Ovary (tissue), 10 donors: ENCODE measurements at places on chromosomes 4 and X. TPM values are rescaled to one million over a fixed set of nuclear protein-coding genes. Genes with fewer than 3 reads are reported as not detected.

The XAGE2 gene
- not detected for polyA plus RNA-seq

The REELD1 gene
- polyA plus RNA-seq: not detected

The TMSB15B gene
- polyA plus RNA-seq: 5.5 TPM

The GDPD2 gene
- polyA plus RNA-seq: not detected

The ZNF81 gene
- polyA plus RNA-seq: 3.6 TPM

The RPL9 gene
- polyA plus RNA-seq: 5,793 TPM

The GABRG1 gene
- polyA plus RNA-seq: 0.53 TPM

The ZNF711 gene
- 7.8 TPM for polyA plus RNA-seq

The DCAF4L1 gene
- 0.07 TPM for polyA plus RNA-seq

The CLTRN gene
- 1.7 TPM for polyA plus RNA-seq

The RNF150 gene
- polyA plus RNA-seq: 20.7 TPM

The SMAD1 gene
- polyA plus RNA-seq: 27.0 TPM

The CSAG1 gene
- polyA plus RNA-seq: not detected

The TREX2 gene
- 0.76 TPM for polyA plus RNA-seq

The MAGEC2 gene
- polyA plus RNA-seq: not detected

The IL2RG gene
- polyA plus RNA-seq: 1.2 TPM

The SHROOM4 gene
- 2.8 TPM for polyA plus RNA-seq

The SLC30A9 gene
- polyA plus RNA-seq: 21.2 TPM

The EPHA5 gene
- polyA plus RNA-seq: 0.29 TPM

The REST gene
- 15.2 TPM for polyA plus RNA-seq

The PROM1 gene
- polyA plus RNA-seq: 0.25 TPM

The CXorf58 gene
- polyA plus RNA-seq: not detected
